ENCODE measurements at places on chromosomes 7 and 10.

- DNase-seq: no peak
Observed at GRCh38 chr7:91412298-91412697, 148.1 kb downstream of the FZD1 start.

DNA sequence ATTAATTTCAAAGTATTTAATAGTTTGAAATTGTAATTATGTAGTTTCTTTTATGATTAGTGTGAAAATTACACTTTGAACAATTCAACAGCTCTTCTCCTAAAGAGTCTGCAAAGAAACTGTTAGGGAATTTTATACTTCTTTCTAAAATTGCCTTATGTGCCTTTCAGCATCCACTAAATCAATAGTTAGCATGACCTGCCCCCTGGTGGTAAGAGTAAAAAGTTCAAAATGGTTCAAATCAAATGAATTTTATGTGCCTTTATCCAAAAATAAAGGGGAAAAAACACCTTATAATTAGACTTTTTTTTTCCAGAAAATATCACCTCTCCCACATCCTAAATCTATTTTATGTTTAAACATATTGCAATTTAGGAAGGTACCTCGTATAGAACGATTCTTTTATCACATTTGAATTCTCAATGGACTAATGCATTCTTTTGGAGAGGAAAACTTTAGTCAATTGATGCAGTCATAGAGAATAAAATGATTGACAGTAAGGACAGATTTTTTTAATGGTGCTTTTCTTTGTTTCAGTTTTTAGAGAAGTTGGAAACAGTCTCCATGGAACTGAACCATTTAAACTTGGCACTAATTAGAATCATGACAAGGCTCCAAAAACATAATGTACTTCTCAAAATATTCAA, 163.7 kb downstream of the SEMA3D start:
- peak; percentile 65 for DNase-seq

- no peak for DNase-seq
Observed at GRCh38 chr7:31919678-31920369, 150.4 kb downstream of the PDE1C start.

DNA sequence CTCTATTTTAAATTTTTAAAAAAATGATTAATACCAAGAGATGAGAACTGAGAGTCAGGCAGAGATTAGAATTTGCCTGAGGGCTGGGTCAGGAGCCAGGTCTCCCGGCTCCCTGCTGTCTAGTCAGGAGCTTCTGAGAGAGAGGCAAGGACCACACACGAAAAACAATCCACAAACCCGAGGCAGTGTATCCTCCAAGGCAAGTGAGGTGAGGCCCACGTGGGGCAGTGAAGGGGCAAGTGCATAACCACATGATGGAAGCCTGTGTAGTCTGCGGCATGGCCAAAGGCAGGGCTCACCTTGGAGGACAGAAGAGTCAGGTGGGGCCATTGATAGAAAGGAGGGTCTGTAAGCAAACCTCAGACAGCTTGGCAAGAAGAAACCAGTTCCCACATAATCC, 541.2 kb upstream of the FOXK1 start:
- no peak for DNase-seq

GRCh38 chr10:61452151-61452651, 980 bp downstream of the TMEM26 start:
- DNase-seq: no peak

DNA sequence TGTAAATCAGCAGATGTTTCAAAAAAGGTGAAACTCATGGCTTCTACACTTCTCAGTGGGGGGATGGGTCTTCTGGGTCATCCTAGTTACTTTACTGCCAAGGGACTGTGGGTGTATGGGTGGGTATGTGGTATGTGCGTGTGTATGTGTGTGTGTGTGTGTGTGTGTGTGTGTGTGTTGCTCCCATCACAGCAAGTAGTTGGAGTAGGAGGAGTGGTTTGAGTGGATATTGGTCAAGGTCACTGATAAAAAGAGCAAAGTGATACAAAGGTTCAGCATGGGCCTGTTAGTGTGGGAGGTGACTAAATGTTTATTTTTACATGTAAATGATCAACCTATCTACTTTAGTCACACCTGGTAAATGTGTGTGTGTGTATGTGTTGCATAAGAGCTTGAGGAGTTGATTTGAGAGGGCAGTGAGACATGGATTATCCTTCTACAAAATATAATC, 11.8 kb upstream of the COBL start:
- no peak for DNase-seq

- DNase-seq: no peak
Observed at GRCh38 chr7:99024066-99024465, 119.8 kb downstream of the SMURF1 start.

GRCh38 chr10:26621889-26622711, 75.4 kb upstream of the PDSS1 start:
- DNase-seq: peak; percentile 53

DNA sequence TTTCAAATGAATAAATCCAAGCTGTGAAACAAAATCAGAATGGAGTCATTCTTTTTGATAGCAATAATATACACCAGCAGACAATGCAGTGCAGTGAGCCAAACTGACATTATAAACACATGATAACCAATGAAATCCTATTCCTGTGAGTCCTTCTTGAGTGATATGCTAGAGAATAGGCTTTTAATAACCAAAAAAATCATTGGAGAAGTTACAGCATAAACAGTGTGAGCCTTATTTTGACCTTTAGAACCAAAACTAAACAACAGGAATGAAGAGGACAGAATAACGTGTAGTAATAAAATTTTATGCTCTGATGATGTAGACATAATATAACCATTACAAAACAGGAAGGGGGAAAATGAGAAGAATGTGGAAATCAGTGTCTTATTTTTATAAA, 8.7 kb downstream of the HUS1 start:
- DNase-seq: no peak

DNA sequence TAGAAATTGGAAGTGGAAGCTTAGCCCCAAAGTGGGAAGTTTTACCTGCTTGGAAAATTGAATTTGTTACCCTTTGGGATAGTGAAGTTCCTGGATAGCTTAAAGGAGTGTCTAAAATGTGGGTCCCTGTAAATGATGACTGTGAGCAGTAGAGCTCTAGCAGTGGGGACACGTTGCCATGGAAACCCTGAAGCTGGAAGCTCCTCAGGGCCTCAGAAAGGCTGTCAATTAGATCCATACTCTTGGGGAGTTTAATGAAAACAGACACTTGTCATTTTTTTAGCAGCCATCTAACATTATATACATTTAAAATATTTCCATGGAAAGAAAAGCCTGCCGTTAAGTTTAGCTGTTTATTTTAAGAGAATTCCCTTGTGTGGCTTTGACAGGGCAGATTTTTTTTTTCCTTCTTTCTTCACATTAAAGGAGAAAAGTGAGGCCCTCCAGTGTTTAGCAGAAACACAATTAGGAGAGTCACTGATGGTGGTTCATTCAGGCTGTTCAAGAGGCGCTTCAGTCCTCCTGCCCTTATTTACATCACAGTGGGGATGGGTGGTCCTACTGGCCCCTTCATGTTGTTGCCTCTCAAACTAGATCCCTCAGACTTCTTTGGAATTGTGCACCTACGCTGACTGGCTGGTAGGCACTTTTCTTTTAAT, 518.4 kb downstream of the CCSER2 start:
- DNase-seq: no peak

DNA sequence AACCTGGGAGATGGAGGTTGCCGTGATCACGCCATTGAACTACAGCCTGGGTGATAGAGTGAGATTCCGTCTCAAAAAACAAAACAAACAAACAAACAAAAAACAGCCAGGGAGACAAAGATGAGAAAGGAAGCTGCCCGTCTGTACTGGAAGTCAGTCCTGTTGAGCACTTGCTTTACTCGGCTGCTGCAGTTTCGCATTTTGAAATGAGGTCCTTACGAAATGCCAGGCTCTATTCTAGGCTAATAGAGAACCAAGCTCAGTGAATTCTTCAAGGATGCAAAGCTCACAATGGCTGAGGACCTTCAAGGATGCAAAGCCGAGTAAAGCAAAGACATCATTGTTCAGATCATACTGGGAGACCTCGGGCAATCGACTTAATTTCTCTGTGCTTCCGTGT, 333.3 kb downstream of the CALN1 start:
- DNase-seq: no peak

- DNase-seq: no peak
Observed at GRCh38 chr7:8044761-8045430, 76.3 kb downstream of the GLCCI1 start.

GRCh38 chr10:78375854-78376785, 342.5 kb downstream of the RPS24 start:
- DNase-seq: no peak

Data from GM23248 (cell line).